ENCODE measurements at places on chromosomes 2 and 18.

DNA sequence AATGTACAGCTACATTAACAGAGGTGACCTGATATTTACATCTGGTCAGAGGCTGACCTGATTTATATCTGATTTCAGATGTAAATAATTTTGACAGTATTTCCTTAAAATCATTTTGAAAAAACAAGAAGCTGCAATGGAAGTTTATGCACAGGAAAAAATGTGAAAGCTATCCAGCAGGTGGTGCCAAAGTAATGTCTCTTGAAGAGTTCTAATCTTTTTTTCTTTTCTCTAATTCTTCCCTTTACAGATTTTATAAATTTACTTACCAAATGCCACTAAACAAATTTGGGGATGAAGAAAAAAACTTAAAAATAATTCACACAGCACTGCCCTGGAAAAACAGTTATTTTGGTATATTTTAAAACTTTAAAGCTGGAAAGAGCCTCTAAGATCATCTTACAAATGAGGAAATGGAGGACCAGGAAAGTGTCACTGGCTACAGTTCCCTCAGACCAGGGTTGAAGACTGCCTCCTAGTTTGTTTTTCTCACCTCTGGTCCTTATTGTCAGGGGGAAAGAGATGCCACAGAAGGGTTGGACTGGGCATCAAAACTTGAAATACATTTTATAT, 16.4 kb upstream of the FBLN7 start:
- H3K27me3 ChIP-seq = no peaks in the 10 kb centered on the region
- H3K27ac ChIP-seq = no peak overlapping the region
- no peak for DNase-seq
- H3K4me3 ChIP-seq = no peak overlapping the region

DNA sequence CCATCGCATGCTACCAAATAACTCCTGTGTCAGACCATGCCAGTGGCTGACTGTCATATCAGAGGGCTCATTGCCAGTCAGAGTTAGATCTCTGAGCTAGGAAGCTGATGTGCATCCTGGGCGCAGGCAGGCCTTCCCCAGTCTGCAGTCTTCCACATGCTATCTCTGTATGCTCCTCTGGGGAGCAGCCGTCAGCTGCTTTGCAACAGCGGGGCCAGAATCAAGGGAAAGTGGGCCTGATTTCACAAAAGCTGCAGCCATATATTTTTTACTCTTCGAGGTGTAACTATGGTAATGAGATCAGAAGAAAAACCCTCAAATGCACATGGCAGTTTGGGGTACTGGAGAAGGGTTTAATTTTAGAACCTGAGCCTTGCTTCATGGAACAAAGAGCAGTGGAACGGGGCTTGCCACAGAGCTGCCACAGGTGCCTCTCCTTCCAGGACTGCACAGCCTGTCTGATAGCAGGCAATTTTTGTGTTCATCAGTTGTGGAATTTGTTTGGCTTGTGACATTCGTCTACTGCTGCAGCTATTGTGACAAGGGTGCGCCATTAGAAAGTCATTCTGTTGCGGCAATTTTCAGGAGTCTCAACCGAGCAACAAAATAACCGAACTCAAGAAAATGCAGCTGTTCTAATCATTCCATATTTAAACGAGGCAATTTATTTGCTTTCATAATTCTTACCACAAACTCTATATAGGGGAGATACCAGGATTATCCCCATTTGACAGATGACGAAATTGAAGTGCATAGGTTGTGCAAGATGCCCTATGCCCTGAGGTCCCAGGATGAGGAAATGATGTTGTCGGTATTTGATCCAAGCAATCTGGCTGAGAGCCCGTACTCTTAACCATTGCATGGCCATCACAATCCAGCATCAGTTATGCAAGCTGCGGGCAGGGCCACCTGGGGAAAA, 109.6 kb upstream of the CYRIA start:
- H3K27ac ChIP-seq = no peak overlapping the region
- H3K36me3 ChIP-seq = no peaks in the 10 kb centered on the region
- H3K4me1 ChIP-seq = no peaks in the 10 kb centered on the region
- no peak for DNase-seq
- H3K27me3 ChIP-seq = no peaks in the 10 kb centered on the region

DNA sequence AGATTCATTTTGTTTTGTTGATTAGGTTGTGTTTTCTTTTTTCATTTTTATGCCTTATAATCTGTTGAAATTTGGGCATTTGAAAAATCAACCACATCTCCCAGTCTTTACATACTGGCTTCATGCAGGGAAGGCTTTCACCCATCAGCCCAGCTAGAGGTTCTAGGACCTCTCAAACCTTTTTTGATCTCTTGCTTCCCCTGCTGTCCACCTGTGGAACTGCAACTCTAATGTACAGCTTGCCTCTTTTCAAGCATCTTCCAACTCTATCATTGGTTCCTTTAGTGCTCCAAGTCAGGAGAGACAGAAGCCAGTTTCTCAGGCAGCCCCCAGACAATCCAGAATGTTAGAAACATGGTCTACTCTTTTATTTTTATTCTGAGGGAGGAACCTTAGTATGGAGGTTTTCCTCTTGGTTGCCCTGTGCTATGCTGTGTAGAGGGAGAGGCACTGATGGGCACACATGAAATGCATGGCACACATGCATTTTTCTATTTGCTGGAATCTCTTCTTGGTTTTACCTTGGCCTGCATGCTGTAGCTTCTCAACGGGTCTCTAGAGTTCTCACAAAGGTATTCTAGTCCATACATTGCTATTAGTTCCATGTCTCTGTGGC, 107.2 kb upstream of the L3MBTL4 start:
- DNase-seq = peak; percentile 21
- no peaks in the 10 kb centered on the region for H3K36me3 ChIP-seq
- no peaks in the 10 kb centered on the region for H3K27me3 ChIP-seq
- no peak overlapping the region for H3K4me3 ChIP-seq
- H3K27ac ChIP-seq = no peak overlapping the region

GRCh38 chr2:74708296-74708695, 54.2 kb downstream of the SEMA4F start:
- no peaks in the 10 kb centered on the region for H3K27me3 ChIP-seq
- H3K27ac ChIP-seq = no peak overlapping the region
- H3K36me3 ChIP-seq = no peaks in the 10 kb centered on the region
- peaks cover 18% of the 10 kb centered on the region for H3K4me1 ChIP-seq

GRCh38 chr2:195514365-195514764, 142.7 kb upstream of the SLC39A10 start:
- no peak overlapping the region for H3K27ac ChIP-seq
- no peaks in the 10 kb centered on the region for H3K36me3 ChIP-seq
- H3K27me3 ChIP-seq = no peaks in the 10 kb centered on the region
- no peaks in the 10 kb centered on the region for H3K4me1 ChIP-seq
- DNase-seq = no peak

GRCh38 chr2:225288986-225289385, 110.5 kb upstream of the NYAP2 start:
- no peaks in the 10 kb centered on the region for H3K36me3 ChIP-seq
- no peak overlapping the region for H3K27ac ChIP-seq
- H3K4me1 ChIP-seq = no peaks in the 10 kb centered on the region
- H3K4me3 ChIP-seq = no peak overlapping the region

Measured in keratinocyte (primary cell).